ENCODE measurements at places on chromosomes 1 and 21.
A peak's percentile ranks its signal among the peaks of the same experiment; 100 is the strongest.

GRCh38 chr21:45128613-45129188 lies 54.3 kb downstream of the ADARB1 start:
- no peak for DNase-seq

- no peak for DNase-seq
Measured at GRCh38 chr1:68538941-68539340, 42.1 kb upstream of the DEPDC1 start.

DNA sequence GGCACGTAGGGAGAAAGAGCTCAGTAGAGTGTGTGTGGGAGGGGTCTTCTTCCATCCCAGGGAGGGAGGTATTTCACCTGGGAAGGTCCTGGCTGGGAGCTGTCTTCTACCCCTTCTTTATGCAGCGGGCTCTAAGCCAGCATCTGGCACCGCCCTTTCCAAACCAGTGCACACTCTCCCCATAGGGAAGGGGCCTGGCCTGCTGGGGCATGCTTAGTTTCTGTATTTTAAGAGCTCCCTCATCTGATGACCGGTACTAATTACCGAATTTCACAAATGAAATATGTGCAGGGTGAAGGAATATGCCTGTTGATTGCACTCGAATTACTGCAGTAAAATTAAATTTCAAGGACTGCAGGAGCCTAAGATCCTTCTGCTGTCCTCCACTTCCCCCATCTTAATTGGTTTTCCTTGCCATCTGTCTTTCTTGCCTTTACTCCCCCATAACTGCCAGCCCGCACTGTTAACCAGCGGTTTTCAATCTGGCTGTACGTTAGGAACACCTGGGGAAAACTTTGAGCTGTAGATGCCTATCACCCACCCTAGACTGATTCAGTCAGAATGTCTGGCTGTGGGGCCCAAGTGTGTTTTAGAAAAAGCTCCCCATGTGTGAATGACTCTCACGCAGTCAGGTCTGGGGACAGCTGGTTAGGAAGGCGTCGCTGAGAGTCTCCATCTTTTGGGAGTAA lies 20.1 kb downstream of the GALNT2 start:
- DNase-seq = no peak

DNA sequence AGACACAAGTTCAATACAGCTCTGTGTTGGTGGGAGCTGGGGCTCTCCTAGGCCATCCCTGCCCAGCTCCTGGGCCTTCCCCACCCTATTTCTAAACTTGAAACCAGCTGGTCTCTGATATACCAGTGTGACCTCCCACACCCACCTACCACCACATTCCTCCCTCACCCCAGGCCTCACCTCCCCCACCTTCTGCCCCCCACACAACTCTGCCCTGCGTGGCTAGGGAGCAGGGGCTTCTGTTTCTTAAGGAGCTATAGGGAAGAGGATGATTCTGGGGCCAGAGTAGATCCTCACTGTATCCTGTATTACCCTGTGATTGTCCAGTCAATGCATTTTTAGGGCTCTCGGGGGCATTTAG lies 16.5 kb downstream of the NES start:
- peak; percentile 7 for DNase-seq

DNA sequence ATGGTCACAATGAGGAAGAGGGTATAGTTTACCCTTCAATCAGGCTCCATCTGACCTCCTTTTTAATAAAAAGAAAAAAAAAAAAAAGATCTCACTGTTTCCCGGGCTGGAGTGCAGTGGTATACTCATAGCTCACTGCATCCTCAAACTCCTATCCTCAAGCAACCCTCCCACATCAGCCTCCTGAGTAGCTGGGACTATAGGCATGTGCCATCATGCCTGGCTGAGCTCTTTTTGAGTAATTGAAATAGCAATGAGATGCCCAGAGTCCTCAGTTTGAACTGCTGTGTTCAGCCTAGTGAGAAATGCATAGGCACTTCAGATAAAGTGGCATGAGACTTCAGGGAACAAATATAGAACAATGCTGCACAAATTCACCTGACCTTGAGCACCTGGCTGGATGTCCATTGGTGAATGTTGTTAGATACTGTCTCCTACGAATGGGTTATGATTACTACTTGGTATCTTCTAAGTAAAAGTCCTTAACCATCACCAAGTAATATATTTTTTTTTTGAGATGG lies 67.6 kb downstream of the NR5A2 start:
- DNase-seq = no peak

- peak; percentile 20 for DNase-seq
Measured at GRCh38 chr1:90835661-90836344, 118.7 kb upstream of the BARHL2 start.

DNA sequence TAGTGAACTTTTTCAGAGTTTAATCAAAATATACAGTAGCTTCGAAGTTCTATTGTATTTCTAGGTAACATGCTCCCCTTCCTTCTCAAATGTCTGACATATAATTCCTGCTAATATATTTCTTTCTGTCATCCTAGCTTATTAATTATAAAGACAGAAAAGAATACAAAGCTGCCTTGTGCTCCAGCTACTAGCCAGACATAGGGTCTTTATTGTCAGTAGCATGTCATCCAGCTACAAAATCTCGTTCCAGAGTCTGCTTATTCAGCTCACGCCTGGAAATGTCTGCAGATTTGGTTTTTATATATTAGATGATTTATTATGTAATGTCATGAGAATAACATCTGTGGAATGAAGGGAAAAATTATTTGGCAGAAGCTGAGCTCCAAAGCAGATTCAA lies 1102.8 kb downstream of the BRINP3 start:
- no peak for DNase-seq

GRCh38 chr1:199931666-199932377 lies 95.7 kb upstream of the NR5A2 start:
- no peak for DNase-seq

GRCh38 chr1:216456682-216457081 lies 33.4 kb upstream of the USH2A start:
- DNase-seq = no peak

- DNase-seq = no peak
Measured at GRCh38 chr1:17498214-17498613, 41.3 kb upstream of the ARHGEF10L start.

DNA sequence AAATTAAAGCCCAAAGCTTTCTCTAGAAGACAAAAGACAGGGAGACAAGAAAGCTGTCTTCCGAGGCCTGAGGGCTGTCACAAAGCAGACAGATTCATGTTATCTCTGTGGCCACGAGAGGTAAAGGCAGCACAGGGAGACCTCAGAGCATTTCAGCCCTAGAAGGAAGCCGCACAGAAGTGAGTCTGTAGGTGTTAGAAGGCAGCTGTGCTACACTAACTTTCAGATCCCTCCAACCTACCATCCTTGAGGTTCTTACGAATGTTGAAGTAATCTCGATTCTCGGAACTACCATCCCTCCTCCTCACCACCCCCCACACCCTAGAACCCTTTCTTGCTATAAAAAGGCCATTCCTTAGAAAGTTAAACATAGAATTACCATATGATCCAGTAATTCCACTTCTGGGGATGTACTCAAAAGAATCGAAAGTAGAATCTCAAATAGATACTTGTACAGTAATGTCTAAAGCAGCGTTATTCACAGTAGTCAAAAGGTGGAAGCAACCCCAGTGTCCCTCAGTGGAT lies 21.5 kb upstream of the LYST start:
- DNase-seq = no peak

- no peak for DNase-seq
Measured at GRCh38 chr1:115677182-115677555, 35.4 kb downstream of the VANGL1 start.

- DNase-seq = no peak
Measured at GRCh38 chr1:219041818-219042217, 131.9 kb upstream of the LYPLAL1 start.

DNA sequence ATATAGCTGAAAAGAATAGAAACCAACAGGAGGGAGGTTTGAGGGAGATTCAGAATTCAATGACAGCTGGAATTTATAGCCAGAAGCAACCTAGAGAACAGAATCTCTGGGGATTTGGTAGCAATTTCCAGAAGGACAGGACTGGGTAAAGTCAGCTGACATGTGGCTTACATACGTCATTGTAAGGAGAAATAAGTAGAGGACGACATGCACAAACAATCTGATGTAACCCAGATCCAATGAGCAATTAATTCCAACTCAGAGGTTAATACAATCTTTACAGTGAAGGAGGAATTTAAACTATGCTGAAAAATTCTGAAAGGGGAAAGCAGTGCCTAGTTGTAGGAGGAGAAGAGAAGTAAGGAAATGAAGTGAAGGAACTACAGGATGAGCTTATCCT lies 383.9 kb downstream of the PTBP2 start:
- DNase-seq = no peak

DNA sequence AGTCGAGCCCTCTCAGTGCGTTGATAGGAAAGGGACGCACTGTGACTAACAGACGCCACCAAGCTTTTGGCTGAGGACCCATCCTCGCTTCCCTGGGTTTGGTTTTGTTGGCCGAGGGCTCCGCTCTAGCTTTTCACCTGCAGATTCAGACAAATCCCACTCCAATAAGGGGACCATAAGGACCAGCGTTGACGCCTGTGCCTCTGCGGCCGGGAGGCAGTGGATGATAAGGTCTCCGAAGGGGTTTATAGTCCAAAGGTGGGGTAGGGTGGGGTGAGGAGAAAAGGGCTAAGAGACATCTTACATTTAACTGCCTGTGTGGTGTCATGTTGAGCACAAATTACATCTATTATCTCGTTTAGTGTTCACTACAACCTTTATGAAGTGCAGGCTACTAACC lies 760 bp downstream of the PEX14 start:
- DNase-seq = no peak

GRCh38 chr1:192108161-192108560 lies 50.1 kb upstream of the RGS18 start:
- DNase-seq = no peak

DNA sequence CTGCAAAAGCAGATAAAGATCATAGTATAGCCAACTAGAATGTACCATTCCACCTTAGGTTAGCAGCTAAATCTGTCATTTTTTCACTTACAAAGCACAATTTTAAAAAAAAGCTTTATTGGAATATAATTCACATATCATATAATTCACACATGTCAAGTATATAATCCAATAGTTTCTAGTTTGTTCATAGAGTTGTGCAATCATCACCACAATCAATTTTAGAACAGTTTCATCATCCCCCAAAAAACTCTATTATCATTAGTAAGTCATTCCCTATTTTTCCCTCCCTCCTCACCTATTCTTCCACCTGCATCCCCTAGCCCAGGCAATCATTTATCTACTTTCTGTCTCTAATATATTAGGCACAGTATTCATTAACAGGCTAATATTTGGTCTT lies 32.0 kb upstream of the INSL5 start:
- no peak for DNase-seq

DNA sequence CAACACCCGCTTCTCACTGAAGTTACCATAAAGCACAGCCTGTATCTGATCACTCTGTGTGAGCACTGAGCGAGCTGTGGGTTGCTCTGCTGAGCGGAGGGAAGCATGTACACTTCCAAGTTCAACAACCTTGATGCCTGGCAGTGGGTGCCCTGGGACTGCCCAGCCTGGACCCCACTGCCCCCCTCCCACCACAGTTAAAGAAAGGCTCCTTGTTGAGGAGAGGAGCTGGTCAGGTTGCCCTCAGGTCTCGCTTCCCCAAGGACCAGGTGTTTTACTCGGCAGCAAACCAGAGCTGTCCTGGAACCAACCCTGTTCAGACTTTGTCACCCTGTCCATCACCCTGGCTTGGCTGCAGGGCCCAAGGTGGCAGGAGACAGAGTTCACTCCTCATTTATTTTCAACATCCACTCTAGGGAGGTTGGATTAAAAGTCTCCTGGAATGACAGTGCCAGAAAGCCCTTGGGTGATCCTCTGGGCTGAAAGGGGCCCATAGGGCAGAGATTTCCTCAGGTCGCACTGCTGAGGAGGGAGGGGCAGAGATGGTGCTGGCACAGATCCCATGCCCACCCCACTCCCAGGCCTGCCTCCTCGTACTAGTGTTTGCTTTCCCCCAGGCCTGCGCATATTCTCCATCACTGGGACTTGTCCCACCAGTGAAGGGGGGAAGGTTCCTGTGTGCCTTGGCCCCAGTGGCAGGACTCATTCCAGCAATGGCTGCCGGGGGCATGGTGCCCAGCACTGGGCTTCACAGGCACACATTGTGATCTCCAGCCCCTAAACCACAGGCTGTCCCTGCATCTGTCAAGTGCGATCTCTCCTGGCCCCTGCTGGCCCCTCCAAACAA lies 101.7 kb downstream of the TRABD2B start:
- no peak for DNase-seq

Measured in frontal cortex (tissue), 4 donors.